ENCODE measurements at places on chromosomes 7 and 10.

DNA sequence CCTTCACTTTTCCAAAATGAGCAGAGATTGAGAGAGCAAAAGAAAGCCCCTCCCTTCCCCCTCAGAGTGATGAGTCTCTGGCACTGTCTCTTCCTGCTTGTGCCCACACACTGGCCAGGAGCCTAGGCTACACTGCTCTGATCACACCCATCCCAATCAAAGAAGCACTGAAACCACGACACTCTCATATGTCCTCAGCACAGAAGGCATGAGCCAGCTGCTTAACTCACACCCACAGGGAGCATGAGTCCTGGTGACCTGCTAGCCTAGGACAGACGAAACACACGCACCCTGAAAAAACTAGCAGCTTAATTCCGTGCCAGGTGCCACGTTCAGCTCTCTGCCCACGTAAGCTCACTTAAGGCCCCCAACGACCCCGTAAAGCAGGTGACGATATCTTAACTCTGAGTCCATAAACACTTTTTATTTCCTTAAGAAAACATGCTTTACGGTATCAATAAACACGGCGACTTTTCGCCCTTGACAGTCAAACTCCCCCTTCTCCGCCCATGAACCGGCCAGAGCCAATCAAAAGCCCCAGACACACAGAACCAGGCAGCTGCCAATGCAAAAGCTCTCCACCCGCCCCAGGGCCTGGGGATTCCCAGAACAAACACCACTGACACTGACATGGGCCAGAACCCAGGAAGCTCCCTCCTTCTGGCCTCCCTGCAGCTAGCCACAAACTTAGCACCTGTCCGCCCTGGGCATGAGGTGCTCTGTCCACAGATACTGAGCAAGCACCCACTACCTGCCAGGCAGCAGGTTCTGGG lies 69.0 kb downstream of the TNRC18 start:
- no peak for DNase-seq

DNA sequence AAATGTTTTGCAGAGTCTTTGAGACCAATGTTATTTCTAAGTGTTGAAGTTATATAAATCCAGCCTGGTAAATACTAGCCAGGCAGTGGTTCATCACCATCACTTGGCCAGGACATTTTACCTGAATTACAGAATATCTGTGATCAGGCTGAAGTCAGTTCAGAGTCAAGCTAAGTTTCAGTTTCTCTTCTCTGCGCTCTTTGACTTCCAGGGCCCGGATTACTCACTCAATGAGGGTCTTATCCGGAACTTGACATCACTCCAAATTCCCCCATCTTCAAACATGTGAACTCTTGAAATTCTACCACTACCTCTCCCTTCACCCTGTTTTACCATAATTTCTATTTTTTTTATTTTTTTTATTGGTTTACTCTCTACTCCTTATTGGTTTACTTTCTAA lies 36.6 kb upstream of the CCAR1 start:
- DNase-seq: no peak

DNA sequence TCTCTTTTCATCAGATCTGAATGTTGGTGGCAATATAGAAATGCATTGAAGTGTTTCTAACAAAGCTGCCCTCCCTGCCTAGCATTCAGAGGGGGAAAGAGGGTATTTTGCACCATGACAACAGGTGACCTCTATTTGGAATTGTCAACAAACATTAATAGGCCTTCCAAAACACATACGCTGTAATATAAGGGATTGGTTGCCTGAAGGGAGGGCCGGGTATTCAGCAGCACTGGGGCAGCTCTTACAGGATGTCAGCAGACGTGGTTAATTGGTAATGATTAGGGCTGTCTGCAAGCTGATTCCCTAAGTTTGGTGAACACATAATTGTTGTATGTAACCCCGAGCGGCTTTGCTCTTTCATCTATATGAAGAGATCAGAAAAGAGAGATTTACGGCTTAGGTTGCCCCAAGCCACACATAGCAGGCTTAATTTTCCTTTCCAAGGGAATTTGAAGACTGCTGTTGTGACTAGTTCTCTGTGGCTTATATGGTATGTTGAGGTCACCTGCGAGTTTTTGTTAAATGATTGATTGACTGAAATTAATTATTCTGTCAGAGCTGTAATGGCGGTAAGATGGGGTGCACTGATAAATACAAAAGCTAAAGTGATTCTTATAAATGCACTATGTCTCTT lies 759.3 kb downstream of the LRMDA start:
- no peak for DNase-seq

GRCh38 chr10:63375859-63376258 lies 89.9 kb downstream of the JMJD1C start:
- DNase-seq: no peak

DNA sequence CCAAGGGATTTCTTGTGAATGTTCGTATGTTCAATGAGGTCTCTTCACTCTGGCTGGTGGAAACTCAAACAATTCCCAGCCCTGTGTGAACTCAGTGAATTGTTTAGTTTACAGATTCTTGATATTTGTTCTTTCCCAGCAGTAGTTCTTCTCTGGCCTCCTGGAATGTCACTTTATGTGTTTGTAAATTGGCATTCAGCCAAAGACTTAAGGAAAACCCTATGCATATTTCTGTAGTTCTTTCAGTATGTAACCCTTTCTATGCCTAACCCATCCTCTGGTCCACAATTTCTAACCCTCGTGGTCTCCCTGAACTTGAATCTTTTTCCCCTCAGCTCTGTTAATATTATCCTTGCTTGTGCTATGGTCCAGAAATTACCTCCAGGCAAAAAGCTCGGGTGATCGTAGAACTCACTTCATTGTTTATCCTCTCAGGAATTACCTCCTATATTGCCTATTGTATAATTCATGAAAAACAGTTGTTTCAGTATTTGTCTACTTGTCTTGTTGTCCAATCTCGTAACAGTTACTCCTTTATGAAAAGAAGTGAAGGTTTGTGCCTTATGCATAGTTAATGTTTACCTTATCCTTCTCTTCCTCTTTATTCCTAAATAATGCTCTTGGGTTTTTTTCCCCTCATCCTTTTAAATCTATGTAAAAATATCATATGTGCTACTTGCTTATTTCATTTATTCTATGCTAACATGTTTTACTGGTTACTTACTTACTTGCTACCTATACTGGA lies 23.7 kb upstream of the AGR3 start:
- DNase-seq: peak; percentile 54

GRCh38 chr7:100887516-100888290 lies 1.8 kb downstream of the UFSP1 start:
- DNase-seq: no peak

DNA sequence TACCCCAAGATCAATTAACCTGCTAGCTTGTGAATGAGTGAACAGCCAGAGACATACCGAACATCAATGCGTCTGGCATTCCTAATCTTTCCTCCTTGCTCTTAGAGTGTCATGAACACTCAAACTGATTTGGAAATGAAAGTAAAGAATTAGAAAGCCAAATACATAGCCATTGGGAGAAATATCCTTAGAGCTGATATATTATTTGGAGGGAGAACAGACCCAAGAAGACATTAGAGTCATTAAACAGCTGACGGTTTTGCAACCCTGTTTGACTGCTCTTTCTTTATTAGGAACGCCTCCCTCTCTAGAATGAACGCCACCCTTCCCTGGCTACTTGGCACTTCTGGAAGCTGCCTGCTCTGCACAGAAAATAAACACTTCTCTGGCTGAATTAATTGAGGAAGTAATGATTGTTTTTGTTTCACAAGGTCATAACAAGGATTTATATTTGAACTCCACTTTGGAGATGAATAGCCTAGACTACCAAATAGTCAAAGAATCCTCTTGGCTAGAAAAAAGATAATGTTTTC lies 42.8 kb downstream of the CTTNBP2 start:
- DNase-seq: no peak

- DNase-seq: no peak
Measured at GRCh38 chr10:5045095-5045494, 41.4 kb upstream of the AKR1C2 start.

DNA sequence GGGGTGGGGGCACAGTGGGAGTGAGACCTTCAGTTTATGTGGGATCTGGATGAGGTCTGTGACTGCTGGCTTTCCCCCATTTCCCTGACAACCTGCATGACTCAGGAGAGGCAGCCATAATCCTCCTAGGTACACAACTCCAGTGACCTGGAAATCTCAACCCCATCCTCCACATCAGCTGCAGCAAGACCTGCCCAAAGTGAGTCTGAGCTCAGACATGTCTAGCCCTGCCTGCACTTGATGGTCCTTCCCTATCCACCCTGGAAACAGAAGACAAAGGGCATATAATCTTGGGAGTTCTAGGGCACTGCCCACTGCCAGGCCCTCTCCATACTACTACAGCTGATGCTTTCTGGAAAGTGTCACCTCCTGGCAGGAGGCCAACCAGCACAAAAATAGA lies 75.6 kb downstream of the GRM8 start:
- DNase-seq: no peak

DNA sequence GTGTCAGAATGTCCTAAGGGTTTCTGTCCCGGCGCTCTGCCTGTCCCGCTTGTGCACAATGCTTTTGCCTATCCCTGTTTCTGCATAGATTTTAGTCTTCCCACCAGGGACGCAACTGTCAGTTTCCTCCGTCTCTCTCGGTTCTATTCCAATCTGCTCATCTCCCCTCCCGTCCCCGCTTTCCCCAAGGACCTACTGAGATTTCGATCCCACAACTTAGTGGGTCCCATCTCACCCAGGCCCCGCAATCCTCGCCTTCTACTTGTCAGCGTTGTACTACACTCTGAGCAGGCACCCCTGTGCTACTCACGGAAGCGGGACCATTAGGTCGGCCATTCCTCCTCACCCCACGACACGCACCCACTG lies 519 bp upstream of the ZNF655 start:
- DNase-seq: no peak

GRCh38 chr7:143288836-143289235 lies 685 bp downstream of the CASP2 start:
- DNase-seq: no peak

DNA sequence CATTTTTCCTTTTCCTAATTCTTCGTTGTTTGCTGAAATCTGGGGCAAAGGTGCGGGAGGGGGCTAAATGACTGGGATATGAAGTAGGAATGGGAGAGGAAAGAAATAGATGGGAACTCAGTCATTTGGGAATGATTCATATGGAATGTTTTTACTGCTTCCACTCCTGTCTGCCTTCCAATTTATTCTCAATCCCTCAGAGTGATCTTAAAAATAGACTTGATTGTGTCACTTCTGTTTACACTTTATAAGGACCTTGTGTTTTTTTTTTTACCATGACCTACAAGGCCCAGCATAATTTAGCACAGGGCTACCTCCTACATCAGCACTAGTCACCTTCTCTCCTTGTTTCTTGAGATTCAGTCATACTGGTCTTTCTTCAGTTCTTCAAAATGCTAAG lies 97.9 kb downstream of the PTEN start:
- peak; percentile 83 for DNase-seq

- no peak for DNase-seq
Measured at GRCh38 chr7:39221901-39222300, 244.2 kb downstream of the POU6F2 start.

DNA sequence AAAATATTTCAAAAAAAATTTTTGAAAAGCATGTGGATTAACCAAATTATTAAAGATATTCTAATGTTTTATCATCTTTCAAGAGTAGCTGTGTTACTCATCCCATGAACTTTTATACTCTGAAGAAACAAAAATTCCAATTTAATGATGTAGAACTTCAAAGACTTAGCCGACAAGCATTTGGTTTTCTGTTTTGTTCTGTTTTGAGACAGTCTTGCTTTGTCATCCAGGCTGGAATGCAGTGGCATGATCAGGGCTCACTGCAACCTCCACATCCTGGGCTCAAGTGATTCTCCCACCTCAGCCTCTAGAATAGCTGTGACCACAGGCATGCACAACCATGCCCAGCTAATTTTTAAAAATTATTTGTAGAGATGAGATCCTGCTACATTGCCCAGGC lies 17.8 kb upstream of the LCOR start:
- peak; percentile 83 for DNase-seq

GRCh38 chr10:67621834-67622233 lies 74.2 kb downstream of the CTNNA3 start:
- DNase-seq: no peak

GRCh38 chr7:77913977-77914607 lies 115.5 kb downstream of the PHTF2 start:
- no peak for DNase-seq

- DNase-seq: no peak
Measured at GRCh38 chr7:135977742-135978066, 545 bp upstream of the MTPN start.

DNA sequence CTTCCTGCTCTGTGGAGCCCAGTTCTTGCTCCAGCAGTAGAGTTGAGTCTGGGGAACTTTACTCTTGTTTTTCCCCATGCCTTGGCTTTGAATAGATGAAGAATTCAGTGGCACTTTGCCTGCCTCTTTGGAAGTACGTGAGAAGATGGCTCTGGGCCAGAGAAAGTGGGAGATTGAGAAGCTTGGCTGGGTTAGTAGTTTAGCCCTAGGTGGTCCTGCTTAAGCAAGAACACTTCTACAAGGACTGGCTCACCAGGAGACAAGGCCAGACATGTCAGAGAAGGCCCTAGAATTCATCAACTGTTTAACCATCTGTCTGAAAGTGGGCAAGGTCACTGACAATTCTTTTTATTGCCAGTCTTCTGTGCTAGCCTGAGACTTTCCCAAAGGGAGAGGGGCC lies 410.3 kb downstream of the TYW1 start:
- DNase-seq: no peak

GRCh38 chr7:154372011-154372601 lies 319.9 kb downstream of the DPP6 start:
- no peak for DNase-seq

DNA sequence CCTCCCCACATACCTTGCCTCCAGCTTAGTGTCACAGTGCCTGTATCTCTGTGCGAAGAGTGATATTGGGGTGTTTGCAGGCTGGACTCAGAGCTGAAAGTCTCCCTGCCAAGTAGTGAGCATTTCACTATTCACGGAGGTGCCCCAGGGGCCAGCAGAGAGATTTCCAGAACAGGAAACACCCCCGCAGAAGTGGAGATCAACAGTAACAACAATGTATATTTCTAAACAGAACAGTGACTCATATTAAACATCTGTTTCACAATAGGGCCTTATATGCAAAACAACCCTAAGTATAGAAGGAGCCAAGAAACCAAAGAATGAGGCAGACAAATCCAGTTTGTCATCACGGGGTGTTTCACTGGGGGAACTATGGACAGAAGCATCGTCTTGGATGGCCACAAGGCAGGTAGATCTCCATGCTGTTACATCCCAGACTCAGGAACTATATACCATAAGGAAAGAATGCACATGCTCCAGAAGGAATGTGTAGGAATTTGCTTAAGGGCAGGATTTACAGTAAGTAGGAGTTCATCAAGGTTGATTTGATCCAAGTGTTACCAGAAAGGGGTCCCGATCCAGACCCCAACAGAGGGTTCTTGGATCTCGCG lies 29.3 kb upstream of the CCL24 start:
- peak; percentile 80 for DNase-seq

Data from SJSA1 (cell line).